Stimulated activated CD8-positive, alpha-beta memory T cell treated with anti-CD3 and anti-CD28 coated beads, Interleukin-2, amount 100 ng/mL, for 1 hour (primary cell): ENCODE measurements at places on chromosomes 5 and 9.

GRCh38 chr9:92564982-92565381 is 29.2 kb upstream of the ECM2 start:
- DNase-seq: no peak

DNA sequence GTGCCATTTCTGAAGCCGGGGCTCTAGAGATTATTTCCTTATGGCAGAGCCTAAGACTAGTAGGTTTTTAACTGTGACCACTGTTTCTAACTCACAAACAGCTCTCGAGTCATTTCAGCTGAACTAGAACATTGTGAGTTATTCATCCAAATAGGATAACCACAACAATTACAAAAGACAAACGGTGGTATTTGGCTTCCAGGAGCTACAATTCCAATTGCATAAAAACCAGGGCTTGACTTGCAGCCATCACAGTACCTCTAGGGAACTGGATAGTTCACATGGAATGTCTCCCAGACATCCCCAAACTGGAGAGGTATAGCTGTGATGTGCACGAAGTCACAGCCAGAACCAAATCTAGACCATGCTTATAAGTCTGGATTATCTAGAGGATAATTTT is 224.8 kb downstream of the FAM114A2 start:
- no peak for DNase-seq

GRCh38 chr9:95516734-95517558 is at the start of gene PTCH1:
Gene PTCH1 (minus strand): TSS chr9:95516971.
- DNase-seq: no peak

DNA sequence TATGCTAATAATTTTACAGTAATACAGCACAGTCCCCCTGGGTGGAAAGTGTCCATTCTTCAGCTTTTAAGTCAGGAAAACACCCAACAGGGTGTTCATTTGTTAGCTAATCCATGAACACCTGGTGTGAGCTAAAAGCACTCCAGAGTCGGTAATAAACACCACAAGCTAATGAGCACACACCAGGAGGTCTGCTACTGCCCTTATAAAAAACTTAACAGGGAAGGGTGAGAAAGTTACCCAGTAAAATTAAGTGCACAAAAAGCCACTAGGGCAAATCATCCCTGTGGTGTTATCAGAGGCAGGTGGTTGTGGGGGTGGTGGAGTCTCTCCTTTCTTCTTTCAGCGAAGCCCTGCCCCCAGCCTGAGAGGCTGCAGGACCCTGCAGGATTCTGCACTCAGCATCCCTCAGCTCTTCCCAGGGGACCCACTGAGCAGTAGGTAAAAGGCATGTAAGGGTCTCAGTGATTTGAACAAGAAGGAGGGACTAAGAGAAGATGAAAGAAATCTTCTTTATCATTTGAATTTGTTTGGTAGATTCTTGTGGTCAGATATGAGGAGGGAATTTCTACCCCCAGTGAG is 14.4 kb downstream of the GDNF start:
- no peak for DNase-seq

- DNase-seq: no peak
These were observed 406.8 kb downstream of the ANXA1 start for GRCh38 chr9:73558471-73558870.

GRCh38 chr5:154203798-154204578 is 13.5 kb downstream of the GALNT10 start:
- DNase-seq: no peak

DNA sequence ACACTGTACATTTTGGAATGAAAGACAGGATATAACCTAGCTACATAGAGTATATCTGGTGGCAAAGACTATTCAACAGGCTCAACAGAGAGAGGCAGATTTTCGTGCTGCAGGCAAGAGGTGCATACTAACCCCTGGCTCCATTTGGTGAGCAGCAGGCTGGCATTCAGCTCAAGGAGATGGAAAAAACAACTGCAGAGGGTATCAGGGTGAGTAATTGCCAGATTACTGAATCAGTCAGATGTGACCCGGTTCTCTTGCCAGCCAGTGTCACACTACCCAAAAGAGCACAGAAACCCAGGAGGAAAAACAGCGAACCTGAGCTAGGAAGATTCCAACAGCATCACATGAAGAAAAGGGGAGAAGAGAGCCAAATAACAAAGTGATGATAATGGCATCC is 130.4 kb upstream of the PRLR start:
- no peak for DNase-seq

DNA sequence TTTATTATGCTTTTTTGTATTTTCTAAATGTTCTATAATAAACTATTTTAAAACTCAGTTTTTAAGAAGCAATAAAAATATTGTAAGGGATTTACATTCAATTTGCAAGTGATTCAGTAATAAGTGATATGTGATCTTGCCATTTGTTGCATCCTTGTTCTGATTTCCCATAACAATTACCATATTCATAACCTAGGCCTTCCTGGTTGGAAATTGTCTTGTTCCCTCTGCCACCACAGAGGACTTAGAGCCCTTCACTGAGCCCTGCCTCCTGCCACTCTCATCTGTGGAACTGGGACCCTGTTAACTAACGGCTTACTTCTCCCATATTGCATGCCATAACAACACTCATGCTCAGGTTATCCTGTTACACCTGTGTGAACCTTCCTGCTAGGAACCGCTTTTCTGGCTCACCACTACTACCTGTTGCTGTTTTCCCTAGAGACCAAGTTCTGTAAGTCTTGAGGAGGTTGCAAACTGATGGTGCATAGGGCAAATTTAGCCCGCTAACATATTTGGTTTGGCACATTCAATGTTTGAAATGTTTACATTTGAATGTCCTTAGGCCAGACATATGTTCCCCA is 32.9 kb upstream of the DTWD2 start:
- DNase-seq: no peak

DNA sequence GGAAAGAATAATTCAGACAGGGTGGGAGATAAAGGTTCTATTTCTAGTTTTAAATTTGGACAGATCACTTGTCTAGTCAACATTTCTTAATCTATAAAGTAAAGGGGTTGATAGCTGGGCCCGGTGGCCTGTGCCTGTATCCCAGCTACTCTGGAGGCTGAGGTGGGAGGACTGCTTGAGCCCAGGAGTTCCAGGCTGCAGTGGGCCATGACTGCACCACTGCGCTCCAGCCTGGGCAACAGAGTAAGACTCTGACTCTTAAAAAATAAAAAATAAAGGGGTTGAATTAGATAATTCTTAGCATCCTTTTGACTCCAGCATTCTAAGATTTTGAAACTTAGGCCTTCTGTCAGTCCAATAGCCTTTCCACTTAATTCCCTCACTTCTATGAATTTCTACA is 10.8 kb downstream of the DIAPH1 start:
- no peak for DNase-seq

- DNase-seq: no peak
These were observed 142.2 kb upstream of the MAP3K1 start for GRCh38 chr5:56673171-56673570.

- DNase-seq: no peak
These were observed 189.3 kb upstream of the TLE4 start for GRCh38 chr9:79382458-79382857.

DNA sequence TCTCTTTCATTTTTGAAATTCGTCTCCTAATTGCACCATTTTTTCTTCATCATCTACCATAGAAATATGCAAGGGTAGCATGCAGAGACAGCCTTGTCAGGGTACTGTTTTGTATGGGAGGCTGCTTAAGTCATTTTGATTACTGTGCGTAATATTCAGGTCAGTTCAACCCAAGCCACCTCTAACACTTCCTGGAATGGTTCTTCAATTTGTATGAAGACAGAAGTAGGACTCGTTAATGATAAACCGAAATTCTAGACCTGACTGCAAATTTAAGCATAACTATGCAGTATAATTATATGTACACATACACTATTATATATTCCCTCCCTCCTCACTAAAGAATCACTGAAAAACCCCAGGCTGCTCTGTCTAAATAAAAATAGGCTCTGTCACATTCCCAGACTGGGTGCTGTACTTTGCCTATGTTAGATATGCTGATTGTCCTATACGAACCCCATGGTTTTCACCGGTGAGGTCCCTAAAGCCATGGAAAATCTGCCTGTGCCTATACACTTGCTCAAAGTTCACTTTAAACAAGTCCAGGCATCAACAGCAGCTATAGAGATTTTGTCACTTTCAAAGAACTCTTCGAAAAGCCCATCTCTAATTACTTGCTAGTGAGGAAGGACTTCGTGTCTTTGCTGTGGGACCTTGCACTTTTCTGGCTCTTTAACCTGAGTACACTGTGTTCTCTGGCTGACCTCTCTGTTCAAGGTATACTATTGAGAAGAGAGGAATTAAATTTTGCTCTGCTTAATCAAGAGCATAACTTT is 352.1 kb upstream of the CD180 start:
- DNase-seq: no peak

DNA sequence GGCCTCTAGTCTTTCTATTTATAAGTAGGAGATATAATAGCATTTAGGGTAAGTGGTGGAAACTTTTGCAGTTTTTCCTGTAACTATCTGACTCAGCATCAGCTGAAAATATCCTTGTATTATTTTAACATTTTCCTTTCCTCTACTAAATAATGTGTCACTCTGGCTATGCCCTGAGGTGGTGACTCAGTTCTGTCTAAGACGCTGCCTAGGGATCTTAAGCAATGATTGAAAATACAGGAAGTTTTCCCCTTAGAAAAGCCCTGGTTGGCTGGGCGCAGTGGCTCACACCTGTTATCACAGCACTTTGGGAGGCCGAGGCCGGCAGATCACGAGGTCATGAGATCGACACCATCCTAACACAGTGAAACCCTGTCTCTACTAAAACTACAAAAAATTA is 9.3 kb upstream of the EDIL3 start:
- no peak for DNase-seq

DNA sequence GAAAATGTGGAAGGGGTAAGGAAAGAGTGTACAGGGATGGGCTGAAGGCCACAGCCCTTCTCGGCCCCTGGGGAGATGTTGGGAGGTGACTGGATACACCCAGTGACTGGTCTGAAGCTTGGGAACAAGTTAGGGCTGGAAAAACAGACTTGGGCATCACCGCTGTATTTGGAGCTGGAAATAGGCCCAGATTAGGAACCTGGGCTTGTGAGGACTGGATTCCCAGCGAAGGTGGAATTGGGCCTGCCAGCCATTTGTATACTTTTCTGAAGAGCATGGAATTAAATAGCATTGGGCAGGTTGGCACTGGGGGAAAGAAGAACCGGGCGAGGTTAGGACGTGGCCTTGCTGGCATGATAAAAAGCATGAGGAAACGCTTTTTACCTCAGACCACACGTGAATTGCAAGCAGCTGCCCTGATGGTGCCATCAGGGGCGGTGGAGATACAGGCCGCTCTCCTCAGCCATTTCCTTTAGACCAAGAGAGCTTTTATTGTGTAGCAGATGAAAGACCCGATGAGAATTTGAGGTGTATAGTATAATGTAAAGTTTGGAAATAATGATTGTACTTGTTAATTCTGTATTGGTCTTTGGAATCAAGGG is 37.8 kb downstream of the OTULIN start:
- no peak for DNase-seq

- no peak for DNase-seq
These were observed 65.3 kb downstream of the CSNK1A1 start for GRCh38 chr5:149485655-149486615.

DNA sequence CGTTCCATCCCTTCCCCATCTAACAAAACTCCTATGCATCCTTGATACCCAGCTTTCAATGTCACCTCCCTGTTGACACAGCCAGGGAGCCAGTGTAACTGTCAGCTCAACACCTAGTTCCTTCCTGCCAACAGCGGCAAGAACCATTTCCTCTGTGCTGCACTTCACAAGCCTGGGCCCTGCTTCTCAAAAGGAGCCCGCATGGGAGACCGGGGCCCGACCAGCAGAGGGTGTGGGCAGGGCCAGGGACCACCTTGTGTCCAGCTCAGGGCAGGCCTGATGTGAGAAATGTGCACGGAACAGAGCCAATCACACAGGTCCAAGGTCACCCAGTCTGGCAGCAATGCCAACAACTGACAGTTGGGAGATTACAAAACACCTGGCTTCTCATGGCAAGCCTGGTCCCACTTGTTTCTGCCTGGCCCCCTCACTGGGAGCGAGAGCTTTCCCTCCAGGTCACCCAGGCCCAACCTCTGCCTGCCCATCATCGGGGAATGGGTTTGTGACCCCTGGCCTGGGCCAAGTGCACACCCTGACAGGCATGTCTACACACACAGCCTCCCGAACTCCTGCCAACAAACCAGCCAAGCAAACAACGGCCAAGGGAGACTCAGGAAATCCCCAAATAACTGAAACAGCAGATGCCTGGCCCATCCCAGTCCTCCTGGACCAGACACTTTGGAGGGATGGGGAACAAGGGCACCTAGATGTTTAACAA is 3.1 kb downstream of the RNF44 start:
- no peak for DNase-seq

GRCh38 chr9:113682297-113682771 is 193.8 kb upstream of the ZNF618 start:
- no peak for DNase-seq

DNA sequence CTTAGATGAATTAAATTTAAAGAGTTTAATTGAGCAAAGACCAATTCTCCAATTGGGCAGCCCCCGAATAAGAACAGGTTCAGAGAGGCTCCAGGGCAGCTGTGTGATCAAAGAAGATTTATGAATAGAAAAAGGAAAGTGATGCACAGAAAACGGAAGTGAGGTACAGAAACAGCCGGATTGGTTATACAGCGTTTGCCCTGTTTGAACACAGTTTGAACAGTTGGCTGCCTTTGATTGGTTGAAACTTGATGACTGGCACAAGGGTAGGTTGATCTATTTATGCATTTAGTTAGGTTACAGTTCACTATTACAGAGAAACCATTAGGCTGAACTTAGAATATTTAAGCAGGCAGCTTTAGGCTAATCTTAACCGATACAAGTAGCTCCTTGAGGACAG is 29.5 kb downstream of the NIM1K start:
- DNase-seq: no peak

GRCh38 chr5:42531611-42532010 is 108.4 kb downstream of the GHR start:
- no peak for DNase-seq

DNA sequence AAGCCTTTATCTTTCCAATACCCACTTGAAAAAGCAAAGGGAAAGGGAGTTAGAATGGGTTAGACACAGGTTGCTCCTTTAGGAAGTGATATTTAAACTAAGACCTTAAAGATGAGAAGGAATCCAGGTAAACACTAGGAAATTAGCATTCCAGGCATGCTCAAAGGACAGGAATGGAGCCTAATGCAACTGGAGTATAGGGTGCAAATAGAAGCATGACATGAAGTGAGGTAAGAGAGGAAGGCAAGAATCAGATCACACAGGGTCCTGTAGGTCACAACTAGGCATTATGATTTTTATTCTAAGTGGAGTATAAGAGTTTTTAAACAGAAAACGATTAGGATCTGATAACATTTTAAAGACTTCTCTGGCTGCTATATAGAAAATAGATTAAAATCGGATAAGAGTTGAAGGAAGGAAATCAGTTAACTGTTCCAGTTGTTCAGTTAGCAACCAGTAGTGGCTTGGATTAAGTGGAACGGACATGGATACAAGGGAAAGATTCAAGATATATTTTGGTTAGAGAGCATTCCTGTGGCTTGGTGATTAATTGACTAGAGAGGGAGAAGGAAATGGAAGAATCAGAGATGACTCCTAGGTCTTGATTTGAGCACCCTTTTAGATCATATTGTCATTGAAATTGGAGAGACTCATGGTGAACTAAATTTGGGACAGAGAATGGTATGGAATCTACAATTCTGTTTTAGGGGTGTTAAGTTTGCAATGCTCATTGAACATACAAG is 95.9 kb downstream of the FBXO4 start:
- DNase-seq: no peak

- no peak for DNase-seq
These were observed 118.6 kb downstream of the SPEF2 start for GRCh38 chr5:35736280-35736679.
